ENCODE measurements at places on chromosomes 6 and 20.

GRCh38 chr6:165515963-165516624, 146.9 kb downstream of the PDE10A start:
- DNase-seq = peak; percentile 25

DNA sequence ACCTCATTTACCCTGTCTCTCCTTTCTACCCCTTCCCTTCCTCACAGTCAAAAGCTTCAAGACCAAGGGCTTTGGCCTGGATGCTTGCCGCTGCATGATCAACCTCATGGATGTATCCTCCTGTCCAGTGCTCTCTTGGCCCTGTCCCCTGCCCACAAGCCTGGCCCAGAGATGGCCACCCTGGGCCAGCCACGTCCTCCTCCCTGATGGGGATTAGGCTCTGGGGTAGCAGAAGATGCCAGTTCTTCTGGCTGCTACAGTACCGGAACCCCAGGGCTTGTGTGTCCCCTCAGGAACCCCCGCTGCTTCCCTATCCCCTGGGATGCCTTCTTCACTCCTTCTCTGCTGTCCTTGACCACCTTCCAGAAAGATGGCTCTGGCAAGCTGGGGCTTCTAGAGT, 22.3 kb downstream of the CAPN11 start:
- no peak for DNase-seq

GRCh38 chr6:2891768-2892170, 11.3 kb downstream of the SERPINB9 start:
- no peak for DNase-seq

DNA sequence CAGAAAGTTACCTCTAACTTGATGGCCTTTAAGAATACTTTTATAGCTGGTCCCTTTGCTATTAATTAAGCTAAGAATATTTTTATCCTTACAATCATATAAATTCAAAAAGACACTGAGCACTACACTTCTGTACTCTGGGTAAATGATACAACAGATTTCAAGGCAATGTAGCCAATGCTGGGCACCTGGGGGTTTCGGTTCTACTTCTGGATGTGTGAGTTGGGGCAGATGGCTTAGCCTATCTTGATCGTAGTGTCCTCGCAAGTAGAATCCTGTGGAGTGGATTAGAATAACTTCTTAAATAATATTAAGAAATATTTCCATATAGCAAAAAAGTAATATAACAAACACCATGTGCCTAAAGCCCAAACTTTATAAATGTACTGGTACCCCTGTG, 96.9 kb upstream of the NT5E start:
- DNase-seq = no peak

- no peak for DNase-seq
Measured at GRCh38 chr6:40472353-40472752, 114.8 kb downstream of the LRFN2 start.

DNA sequence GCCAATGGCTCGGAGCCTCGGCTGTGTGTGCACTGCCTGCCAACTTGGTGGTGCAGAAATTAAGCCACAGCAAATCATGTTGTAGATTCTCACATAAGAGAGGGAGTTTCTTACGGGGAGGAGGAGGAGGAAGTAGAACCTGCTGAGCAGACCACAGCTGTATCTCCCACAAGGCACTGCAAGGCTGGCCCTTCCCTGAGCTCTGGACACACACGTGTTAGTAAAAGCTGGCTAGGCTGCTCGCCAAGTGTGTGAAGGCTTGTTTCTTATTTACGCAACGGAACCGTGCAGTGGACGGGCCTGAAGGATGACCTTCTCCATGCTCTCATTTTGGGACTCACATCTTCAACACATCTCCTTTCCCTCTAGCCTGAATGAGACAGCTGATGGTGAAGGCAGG, 15.7 kb upstream of the QKI start:
- DNase-seq = no peak

- no peak for DNase-seq
Measured at GRCh38 chr6:39909701-39910100, 24.6 kb downstream of the MOCS1 start.

DNA sequence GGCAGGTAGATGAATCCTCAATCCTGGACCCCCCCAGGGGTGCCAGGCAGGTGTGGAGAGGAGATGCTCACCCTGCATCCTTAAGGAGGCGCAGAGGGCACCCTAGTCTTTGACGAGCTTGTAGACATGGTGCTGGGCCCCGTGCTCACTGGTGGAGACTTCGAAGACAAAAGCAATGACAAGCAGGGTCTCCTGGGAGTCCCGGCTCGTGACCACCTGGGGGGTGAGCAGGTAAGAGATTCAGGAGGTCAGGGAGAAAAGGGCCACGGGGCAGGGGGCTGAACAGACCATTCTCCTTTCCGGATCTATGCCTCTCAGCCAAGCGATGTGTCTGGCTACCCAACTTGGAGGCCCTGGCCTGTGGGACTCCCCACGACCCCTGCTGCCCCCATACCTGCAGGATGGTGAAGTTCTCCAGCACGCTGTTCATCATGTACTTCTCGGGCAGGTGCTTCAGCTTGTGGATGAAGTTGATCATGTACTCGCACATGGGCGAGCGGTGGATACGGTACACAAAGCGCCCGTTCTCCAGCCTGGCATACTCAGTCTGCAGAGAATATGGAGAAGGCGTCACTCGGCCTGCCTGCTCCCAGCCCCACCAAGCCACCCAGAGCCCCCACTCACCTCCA, 6.9 kb downstream of the RPL10A start:
- DNase-seq = no peak

DNA sequence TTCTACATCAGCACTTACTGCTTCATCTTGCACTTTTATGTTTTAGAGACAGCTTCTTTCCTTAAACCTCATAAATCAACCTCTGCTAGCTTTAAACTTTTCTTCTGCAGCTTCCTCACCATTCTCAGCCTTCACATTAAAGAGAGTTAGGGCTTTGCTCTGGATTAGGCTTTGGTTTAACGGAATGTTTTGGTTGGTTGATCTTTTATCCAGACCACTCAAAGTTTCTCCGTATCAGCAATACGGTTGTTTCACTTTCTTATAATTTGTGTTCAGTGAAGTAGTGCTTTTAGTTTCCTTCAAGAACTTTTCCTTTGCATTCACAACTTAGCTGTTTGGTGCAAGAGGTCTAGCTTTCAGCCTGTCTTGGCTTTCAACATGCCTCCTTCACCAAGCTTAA, 40.4 kb downstream of the DNAAF9 start:
- no peak for DNase-seq

- DNase-seq = peak; percentile 47
Measured at GRCh38 chr6:144379356-144379755, 94.2 kb downstream of the UTRN start.

DNA sequence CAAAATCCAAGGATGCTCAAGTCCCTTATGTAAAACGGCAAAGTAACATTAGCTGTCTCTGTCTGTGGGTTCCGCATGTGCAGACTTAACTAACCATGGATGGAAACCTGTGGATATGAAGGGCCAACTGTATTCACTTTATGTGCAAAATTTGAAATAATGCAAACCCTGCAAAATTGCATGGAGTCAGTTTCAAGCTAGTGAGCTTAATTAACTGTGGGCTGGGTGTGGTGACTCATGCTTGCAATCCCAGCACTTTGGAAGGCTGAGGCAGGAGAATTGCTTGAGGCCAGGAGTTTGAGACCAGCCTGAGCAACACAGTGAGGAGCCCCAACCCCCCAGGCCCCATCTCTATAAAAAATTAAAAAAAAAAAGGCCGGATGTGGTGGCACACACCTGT, 81.4 kb downstream of the ANKS1A start:
- no peak for DNase-seq

DNA sequence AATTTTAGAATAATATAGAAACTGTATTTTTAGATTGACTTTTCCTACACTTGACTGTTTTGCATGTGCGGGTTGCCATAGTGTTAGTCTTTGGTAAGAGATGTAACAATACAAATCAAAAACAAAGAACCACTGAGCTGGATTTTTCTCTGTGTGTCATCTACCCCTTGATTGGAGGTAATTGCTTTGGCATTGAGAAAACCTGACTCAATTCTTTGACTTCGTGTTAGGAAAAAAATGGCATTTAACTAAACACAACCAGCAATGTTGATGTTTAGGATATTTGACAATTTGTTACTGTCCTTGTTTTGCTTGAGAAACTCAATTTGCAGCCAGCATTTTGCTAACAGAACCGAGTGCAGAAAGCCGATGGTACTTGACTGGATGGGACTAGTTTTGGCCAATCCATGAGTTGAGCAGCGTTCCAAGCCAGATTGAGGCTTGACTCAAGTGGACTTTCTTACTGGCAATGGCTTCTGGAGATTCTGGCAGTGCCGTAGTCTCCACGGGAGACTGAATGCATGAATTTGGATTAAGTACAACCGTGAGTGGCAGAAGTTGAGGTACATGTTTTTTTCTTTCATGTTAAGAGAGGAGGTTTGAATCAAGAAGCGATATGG, 17.1 kb downstream of the TPBG start:
- DNase-seq = no peak

- no peak for DNase-seq
Measured at GRCh38 chr6:165695722-165696515, 32.9 kb upstream of the PDE10A start.

DNA sequence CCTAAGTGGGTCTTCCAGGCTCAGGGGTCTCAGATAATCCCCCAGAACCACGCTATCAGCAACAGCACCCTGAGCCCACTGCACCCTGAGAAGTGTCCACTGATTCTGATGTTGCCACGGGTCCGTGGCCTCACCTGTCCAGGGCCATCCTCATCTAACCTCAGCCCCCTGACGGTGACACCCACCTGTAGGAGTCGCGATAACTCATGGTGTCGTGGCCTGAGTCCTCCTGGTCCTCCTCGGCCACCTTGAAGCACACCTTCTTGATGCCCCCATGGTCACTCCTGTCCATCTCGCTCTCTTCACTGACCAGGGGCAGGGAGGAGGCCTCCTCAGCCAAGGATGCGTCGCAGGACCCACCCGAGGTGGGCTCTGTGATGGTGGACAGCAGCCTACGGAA, 182.1 kb downstream of the PREX1 start:
- DNase-seq = no peak

- DNase-seq = peak; percentile 46
Measured at GRCh38 chr20:17854307-17854903, 114.2 kb downstream of the SNX5 start.

Measured in brain microvascular endothelial cell (primary cell).